CD4-positive, alpha-beta T cell treated with Interleukin-21 for 1 hour (primary cell): ENCODE measurements at places on chromosomes 5 and 9.

DNA sequence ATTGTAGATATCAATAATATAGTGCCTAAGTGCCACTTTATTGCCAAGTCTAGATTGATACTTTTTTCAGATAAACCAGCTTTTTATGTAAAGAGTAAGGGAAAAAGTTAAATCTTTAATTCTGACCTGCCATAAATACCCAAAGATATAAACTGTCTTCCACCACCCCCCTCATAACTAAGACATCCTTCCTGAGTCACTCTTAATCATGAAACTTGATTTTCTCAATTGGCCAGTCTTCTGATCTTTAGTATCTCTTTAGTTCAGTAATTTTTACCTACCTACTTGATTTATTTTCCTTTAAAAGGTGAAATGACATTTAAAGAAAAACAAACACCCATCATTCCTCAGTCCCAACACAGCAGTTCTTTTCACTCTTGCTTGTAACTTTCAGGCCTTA is 21.8 kb downstream of the C5orf22 start:
- no peak for DNase-seq

DNA sequence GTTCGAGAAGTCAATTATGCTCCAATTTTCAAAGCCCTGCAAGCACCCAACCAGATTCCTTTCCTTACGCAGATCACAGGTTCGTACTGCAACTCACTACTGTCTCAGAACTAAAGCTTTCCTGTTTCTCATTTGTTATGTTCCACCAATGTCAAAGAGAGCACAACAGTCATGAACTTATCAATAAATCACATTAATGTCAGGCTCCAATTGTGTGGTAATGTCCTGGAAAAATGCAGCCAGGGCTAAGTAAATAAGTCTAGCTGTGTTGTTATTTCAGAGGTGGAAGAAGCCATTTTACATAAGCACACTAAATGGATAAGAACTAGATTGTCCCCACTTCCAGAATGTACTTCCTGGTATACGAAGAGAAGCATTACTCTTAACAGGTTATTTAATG is 488.6 kb upstream of the PTGER4 start:
- no peak for DNase-seq

DNA sequence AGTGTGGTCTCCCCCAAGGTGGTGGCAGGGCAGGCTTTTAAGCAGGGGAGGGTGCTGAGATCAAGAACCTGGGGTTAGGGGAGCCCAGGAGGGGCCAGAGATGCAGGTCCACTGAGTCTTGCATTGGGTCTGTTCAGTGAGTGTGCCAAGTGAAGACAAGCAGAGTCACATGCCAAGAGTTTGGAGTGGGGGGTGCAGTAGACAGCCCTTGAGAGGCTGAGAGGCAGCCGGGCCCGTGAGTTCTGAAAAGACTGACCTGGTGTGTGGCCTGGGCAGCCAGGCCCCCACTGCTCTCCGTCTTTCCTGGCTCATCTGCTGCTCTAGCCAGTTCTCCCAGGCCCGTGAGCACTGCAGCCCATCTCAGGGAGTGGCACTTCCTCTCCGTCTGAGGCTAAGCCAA is 120.0 kb downstream of the DAB2IP start:
- DNase-seq, result no peak

DNA sequence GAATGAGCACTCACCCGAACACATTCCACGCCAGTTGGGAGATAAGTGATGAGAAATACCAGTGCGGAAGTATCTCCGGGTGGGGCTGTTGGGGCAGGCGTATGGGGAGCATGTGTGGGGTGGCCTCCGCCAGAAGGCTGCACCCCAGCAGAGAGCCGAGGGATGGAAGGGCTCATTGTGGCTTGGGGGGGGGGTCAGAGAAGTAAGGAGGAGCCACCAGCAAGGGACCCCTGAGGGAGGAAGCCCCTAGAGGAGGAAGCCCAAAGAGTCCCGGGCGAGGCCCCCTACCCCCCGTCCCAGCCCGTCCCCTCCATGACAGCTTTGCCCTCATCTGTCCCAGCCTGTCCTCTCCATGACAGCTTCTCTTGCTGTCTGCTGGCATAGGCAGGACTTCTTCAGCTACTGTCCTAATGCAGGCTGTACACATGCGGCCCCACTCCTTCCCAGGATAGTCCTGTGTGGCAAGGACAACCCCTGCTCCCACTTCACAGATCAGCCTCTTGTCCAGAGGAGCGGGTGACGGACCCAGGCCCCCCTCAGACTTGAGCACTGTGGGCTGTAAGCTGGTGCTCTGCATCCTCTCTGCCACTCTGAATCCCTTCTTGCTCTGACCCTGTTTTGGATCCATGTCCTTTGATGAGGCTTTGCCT is 239.6 kb downstream of the CACNA1B start:
- no peak for DNase-seq

DNA sequence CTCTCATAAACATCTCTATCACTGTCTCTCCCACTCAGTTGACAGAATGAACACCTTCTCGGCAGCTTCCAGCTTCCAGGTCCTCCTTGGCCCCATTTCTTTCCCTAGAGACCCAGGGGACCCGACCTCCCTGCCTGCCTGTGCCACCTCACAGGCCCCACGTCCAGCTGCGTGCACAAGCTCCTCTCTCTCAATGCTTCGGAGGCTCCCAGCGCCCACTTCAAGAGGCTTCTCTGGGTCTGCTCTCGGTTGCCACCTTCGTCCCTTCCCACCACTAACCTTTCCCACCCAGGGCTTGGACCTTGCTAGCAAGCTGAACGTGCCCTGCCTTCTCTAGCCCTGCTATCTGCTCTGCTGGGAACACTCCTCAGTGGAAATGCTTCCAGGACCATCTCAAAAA is 2.8 kb upstream of the N4BP3 start:
- no peak for DNase-seq
